HS-5 (cell line): ENCODE measurements at places on chromosomes 4 and X.

GRCh38 chr4:1398681-1399507, 7.3 kb downstream of the NKX1-1 start:
- DNase-seq, result no peak

DNA sequence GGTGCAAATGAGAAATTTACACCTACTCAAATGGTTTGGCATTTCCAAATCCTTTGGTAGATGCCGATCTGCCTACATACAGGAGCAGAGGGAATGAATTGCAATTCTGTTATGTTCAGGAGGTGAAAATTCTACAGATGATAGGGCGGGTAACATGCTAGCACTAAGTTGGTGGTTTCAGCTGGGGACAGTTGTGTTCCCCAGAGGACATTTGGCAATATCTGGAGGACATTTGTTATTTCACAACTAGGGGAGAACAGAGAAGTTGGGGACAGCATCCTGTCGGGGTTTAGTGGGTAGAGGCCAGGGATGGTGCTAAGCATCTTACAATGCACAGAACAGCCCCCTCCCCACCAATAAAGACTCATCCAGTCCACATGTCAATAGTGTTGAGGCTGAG, 96.5 kb upstream of the PUDP start:
- DNase-seq, result no peak

GRCh38 chr4:102061133-102061532, 270.6 kb downstream of the BANK1 start:
- no peak for DNase-seq

GRCh38 chr4:169151671-169152070, 119.1 kb downstream of the SH3RF1 start:
- DNase-seq, result no peak

DNA sequence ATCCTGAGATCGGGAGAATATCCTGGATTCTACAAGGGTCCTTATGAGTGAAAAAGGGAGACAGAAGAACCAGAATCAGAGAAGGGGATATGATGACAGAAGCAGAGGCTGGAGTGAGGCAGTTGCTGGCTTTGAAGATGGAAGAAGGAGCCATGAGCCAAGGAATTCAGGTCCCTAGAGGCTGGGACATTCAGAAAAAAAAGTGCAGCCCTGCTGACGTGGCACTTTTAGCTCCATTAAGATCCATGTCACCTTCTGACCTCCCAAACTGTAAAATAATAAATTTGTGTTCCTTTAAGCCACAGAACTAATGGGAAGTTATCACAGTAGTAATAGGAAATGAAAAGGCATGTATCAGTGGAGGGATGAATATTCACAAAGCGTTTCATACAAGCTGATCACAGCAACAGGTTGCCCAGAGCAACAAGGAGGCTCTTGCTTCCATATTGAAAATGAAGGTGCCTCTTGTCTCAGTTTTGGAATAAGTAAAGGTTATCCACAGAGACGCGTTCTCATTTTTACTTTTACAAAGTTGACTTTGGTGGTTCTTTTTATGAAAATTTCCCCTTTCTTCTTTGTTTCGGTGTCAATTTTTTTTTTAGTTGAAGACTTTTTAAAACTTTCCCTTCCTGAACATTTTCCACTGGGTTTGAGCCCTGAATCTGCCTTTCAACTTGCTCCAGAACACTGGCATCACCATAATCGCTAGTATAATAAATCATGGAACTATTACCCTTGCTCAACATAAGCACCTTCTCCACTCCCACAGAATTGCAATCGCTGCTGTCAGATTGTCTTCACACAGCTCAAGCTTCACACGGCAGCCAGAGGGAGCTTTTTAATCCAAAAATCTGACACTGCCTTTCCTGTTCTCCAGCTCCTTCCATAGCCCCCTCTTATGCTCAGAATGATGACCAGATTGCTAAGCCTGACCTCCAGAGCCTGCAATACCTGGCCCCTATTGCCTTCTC, 127.6 kb upstream of the RBPJ start:
- DNase-seq, result no peak

GRCh38 chr4:83364312-83364711, 29.7 kb upstream of the HPSE start:
- no peak for DNase-seq

- no peak for DNase-seq
Measured at GRCh38 chr4:598925-599324, 22.8 kb upstream of the TMEM271 start.

DNA sequence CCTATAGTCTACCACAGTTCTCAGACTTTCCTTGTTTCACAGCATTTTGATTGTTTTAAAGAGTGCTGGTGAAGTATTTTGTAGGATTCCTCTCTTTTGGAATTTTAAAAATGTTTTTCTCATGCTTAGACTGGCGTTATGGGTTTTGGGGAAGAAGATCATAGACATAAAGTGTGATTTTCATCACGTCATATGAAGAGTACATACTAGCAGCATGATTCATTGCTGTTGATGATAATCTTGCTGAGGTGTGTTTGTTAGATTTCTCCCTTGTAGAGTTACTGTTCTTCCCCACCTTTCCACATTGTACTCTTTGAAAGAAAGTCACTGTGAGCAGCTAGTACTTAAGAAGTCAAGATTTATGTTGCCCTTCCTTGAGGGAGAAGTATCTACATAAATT, 396.1 kb upstream of the GNPDA2 start:
- no peak for DNase-seq

GRCh38 chr4:174265916-174266315, 17.6 kb downstream of the FBXO8 start:
- no peak for DNase-seq

- no peak for DNase-seq
Measured at GRCh38 chr4:153375303-153375702, 30.8 kb downstream of the MND1 start.

- no peak for DNase-seq
Measured at GRCh38 chrX:18098763-18099162, 121.9 kb downstream of the BEND2 start.

DNA sequence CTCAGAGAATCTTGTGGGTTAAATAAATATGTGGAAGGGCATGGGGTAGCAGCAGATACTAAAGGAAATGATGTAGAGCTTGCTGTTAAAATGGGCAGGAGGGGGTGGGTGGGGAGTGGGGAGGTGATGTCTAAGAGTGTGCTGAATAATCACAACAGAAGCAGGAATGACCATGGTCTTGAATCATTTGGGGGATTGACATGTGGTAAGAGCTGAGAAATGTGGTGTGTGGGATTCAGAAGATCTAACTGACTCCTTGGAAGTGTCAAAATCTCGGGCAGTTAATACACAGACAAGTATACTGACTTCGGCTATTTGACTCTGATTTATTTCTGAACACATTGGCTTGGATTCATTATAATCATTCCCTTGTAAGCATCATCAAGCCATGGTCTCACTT, 6.8 kb downstream of the VGLL1 start:
- DNase-seq, result no peak

DNA sequence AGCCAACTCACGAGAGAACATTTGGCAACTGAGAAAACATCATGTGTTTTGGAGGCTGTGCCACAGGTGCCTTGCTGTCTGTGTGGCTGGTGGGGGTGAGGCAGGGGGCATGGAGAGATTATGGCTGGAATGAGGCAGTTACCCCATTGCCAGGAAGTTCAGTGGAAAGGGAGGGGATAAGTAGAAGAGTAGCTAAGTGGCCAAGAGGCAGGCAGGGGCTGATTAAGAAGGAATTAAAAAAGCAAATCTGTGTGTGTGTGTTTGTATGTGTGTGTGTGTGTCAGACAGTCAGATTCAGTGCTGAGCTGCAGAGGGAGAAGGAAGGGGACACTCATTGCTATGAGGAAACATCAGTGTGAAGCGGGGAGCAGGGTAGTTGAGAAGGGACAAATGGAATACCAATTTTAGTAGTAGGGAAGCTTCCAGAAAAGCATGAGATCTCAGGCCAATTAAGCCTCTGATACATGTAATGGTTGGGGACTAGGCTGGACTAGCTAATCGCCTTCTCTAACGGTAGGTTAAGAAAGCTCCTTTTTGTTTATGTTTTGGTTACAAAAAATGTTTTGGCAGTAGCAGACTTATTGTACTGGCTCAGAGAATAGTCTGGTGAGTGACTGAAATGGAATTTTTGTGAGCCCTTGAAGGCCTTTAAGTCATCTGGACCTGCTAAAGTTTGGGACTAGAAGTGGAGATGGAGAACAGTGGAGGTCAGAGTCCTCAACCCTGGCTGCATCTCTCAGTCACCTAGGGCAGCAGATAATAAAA, 18.5 kb downstream of the TMEM164 start:
- DNase-seq, result no peak

- DNase-seq, result no peak
Measured at GRCh38 chrX:129000018-129000417, 523.3 kb downstream of the SMARCA1 start.

- DNase-seq, result no peak
Measured at GRCh38 chr4:44845309-44845708, 119.0 kb upstream of the GNPDA2 start.

- no peak for DNase-seq
Measured at GRCh38 chrX:71111141-71111843, at the start of gene IL2RG. Gene IL2RG (minus strand): TSS chrX:71111577. CDS start chrX:71111539, 38 bp downstream.

GRCh38 chrX:97266406-97267121, 382.9 kb downstream of the RPA4 start:
- DNase-seq, result no peak

DNA sequence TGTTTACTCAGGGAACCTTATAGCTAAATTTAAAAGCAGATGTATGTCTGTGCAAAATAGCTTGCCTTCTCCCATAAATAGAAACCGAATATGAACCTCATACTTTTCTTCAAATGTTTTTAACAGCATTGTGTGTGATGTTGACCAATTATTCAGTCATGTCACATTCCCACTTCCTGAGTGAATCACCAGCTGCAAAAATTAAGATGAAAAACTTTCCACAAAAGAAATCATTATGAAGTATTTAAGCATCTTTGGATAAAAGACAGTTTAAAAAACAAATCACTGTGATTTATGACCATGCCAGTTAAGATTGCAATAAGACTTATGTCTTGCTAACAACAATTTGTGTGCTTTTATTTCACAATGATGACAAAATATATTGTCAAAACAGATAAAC, 220.1 kb downstream of the PDGFC start:
- DNase-seq, result peak; percentile 34

DNA sequence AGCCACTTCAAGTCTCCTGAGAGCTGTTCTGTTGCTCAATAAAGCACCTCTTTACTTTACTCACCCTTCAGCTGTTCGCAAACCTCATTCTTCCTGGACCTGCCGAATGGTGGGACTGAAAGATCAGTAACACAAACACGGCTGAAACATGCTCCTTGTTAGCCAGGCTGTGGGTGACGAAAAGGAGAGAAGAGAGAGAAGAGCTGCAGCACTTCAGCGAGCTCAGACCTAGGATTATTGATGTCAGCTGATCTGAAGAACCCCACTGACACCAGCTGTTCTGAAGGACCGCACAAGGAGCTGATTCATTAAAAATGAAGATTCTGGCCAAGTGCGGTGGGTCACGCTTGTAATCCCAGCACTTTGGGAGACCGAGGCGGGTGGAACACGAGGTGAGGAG, 2020.0 kb upstream of the ADGRL3 start:
- DNase-seq, result no peak

DNA sequence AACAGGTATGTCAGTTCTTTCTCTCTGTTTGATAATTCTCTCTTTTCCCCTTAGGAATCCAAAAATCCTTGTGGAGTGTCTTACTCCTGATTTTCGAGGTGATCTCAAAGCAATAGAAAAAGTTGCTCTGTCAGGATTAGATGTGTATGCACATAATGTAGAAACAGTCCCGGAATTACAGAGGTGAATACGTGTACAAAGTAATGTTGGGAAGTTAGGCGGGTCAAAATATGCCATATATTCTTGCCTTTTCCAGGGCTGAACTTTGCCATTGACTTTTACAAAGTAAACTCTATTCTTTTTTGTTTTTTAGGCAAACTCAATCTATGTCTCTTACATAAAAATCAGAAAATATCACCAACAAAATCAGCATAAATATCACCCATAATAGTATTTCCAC, 8.6 kb downstream of the LIAS start:
- DNase-seq, result no peak

- DNase-seq, result peak; percentile 85
Measured at GRCh38 chr4:118765399-118765798, 70.5 kb downstream of the SEC24D start.

- DNase-seq, result no peak
Measured at GRCh38 chrX:46333550-46333949, 211.7 kb downstream of the ZNF674 start.

- no peak for DNase-seq
Measured at GRCh38 chrX:135009057-135009610, 13.2 kb downstream of the RTL8B start.

- DNase-seq, result peak; percentile 42
Measured at GRCh38 chr4:53365486-53366300, at the start of gene SCFD2. Gene SCFD2 (minus strand): TSS chr4:53366061.

GRCh38 chr4:76987153-76987591, 37.6 kb downstream of the SEPTIN11 start:
- DNase-seq, result peak; percentile 94

DNA sequence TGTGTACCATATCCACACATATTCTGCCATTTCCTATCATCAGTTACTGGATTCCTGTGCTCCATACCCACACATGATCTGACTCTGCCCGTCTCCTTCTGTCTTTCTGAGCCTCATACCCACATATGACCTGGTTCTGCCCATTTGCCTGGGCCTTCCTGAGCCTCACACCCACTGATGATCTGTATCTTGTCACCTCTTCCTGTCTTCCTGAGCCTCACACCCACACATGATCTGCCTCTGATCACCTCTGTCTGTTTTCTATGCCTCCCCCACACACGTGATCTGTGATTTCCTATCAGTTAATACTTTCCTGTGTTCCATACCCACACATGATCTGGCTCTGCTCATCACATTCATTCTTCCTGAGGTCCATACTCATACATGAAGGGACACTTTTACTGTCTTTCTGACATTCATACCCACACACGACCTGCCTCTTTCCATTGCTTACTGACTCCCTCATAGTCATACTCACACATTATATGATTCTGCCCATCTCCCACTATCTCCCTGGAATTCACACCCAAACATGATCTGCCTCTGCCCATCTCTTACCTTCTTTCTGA, 32.5 kb downstream of the SCML1 start:
- no peak for DNase-seq

DNA sequence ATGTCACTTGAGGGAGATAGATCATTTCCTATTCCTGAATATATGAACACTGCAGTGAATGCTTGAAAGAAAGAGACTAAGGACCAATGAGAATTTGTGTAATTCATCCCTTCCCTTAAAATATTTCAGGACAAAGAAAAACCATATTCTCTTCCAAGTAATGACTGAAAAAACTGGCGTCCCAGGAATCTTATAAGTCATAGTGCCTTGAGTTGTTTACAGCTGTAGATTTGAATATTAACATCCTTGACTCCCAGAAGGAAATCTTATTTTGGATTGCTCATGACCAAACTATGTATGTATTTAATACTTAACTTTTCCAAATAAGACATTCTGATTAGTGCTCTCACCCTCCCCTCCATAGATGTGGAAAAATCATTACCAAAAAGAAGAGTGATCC, 55.5 kb downstream of the CLDN22 start:
- no peak for DNase-seq
